ENCODE measurements at places on chromosomes 6 and 20.

DNA sequence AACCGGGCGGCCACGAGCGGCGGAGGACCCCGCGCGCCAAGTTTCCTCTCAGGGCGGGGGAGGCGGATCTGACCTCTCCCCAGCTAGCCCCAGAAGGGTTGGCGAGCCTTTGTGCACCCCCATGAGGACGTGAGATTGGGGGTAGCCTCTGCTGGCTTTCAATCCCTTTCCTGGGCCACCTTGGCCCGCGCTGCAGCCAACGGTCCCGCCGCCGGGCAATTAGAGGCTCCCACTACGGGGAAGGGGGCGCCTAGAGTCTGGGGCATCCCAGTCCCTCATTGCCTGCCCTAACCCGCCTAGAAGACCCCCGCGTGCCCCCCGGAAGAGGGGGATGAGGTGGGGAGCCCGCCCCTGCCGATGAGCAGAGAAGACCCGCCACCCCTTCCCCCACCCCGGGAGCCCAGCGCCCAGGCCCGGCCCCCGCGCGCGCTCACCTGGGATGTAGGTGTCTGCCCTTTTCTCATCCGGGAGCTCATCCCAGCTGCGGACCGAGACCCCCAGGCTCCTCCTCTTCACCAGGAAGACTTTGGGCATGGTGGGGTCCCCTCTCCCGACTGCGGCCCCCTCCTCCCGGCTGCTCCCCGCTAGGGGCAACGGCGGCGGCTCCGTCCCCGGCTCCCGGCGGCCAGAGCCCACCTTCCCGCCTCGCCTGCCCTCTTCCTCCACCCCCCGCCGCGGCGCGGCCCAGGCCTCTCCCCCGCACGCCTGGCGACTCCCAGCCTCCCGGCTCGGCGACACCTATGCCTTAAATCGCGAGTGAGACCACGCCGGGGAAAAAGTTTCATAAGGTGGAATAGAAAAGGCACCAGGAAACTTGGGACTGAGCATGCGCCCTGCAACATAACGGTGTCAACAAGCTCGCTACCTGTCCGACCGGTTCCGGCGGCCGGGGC lies at the start of gene OVOL2:
OVOL2 (minus strand) TSS at position 816 of the 893 bp plus-strand sequence; CDS start at position 534, 282 bp downstream.
- peak; percentile 58 for DNase-seq

DNA sequence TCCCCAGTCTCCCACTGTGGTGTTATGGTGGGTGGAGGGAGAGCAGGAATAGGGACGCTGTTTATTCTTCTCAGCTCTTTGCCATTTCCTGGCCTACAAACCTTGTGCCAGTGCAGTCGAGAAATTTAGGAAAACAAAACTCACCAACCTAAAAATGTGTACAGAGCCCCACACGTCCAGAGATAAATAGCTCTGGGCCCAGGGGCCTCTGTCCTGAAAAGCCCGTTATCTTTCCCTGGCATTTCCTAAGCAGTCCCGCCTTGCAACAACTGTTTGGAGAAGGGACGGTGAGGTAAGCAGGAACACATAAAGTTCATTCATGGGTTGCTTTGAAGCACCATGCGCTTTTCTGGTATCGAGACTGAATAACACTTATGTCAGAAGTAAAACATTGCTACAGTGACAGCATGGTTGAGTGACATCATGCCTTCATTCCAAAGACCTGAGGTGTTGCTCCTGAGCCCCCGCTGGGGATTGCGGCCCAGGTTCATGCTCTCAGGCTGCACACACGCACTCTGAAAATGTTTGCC lies 80.1 kb upstream of the NXT1 start:
- DNase-seq = no peak

DNA sequence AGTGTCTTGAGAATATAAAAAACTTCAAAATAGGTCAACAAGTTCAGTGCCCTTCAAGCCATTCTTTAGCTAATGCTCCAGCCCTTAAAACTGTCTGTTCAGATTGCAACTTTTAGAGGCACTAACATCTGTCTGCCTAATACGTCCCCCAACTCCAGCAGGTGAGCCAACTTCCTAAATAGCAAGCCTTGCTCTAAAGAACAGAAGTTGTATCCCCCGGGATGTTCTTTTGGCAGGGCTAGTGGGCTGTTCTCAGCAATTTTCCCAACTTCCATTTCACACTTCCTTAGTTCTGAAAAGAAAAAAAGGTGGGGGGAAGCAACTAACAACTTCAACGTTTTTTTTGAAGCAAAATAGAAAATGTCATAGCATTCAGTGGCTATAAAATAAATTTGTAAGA lies 290.0 kb upstream of the PTCHD4 start:
- DNase-seq = no peak

GRCh38 chr20:5357946-5358345 lies 41.2 kb upstream of the PROKR2 start:
- DNase-seq = no peak

- no peak for DNase-seq
Measured at GRCh38 chr6:43241446-43241845, 1.8 kb upstream of the TTBK1 start.

GRCh38 chr20:32249030-32249738 lies 28.3 kb upstream of the KIF3B start:
- peak; percentile 66 for DNase-seq
